Hindlimb muscle (tissue), 1 donor: ENCODE measurements at places on chromosomes 2 and 18. TPM values are rescaled to one million over a fixed set of nuclear protein-coding genes. Genes with fewer than 3 reads are reported as not detected.

GRCh38 chr2:41870265-41870585, 177.6 kb upstream of the PKDCC start:
- DNase-seq: no peak

- no peak for DNase-seq
Measured at GRCh38 chr2:130918393-130918792, 81.7 kb downstream of the ARHGEF4 start.

GRCh38 chr18:24535527-24536295, 75.3 kb downstream of the HRH4 start:
- peak; percentile 60 for DNase-seq

The NEU4 gene
- polyA plus RNA-seq: 6.7 TPM

The RNF152 gene
- 5.5 TPM for polyA plus RNA-seq

DNA sequence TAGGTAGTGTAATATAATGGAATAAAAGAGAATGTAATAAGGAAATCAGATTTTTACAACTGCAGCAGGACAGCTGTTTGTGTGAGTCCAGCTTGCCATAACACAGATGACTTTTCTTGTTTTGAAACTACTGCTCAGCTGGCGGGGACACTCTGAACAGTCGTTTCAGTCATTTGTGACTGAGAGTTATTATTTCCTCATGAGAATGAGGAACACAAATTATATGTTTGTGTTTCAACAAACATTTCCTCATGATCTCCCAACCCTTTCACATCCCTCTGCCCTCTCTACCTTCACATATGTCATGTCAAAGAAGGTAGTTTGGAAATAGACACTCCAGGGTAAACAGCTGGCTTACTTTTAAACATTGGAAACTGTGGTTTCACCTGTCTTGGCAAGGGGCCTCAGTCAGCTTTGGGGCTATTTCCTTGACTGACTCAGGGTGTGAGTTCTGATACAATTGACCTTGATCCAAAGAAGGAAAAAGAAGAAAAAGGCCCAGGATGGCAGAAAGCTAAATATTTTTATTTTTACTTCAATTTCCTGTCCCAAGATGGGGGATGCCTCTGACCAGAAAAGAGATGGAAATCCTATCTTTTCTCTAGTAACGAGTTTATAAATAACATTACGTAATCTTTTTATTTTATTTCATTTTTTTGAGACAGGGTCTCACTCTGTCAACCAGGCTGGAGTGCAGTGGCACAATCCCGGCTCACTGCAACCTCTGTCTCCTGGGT, 593 bp downstream of the SP140L start:
- peak; percentile 9 for DNase-seq

DNA sequence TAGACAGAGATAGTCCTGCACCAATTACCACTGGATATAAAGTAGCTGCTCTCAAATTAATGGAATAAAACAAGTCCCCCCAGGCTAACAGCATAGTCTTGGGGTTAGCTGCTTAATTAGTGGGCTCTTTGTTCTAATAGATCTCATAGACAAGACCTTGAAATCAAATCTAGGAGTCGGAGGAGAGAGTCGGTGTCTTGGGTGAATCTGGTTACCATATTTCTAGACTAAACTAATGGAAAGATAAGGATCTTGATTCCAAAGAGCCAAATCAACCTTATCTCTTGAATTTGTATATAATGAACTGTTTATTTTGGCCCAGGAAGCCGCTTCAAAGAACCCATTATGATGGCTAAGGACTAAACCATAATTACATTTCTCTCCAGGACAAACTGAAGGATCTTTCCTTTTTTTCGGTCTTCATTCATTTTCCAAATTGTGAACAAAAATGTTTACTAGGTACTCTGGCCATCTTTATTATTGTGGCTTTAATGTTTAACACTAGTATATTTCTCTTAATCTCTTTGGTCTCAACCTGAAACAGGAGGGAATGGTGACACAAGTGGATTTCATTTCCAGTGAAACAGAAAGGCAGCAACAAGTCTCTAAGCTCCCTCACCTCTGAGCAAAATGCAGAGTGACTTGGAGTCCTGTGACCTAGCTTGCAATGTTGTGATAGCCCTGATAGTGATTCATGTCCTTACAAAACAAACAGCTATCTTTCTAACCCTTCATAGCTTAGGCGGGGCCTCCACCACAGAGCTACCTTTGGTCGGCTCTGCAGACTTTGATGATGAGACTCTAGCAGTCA, 137.9 kb upstream of the PARD3B start:
- no peak for DNase-seq

The C2orf66 gene
- polyA plus RNA-seq: 0.23 TPM

The LYPD1 gene
- 3.3 TPM for polyA plus RNA-seq
